Foreskin keratinocyte (primary cell): ENCODE measurements at places on chromosomes 3 and 15. TPM values are rescaled to one million over a fixed set of nuclear protein-coding genes. Genes with fewer than 3 reads are reported as not detected.

The LOXL1 gene
- total RNA-seq, result 8.1 and 13.3 TPM in 2 replicates

The MYO9A gene
- total RNA-seq, result 14.8 and 16.5 TPM in 2 replicates

The NANOGP8 gene
- not detected in 2 replicates for total RNA-seq

The GATM gene
- 0.20 and 0.32 TPM in 2 replicates for total RNA-seq

The DUOX2 gene
- total RNA-seq, result 0.39 and 0.41 TPM in 2 replicates

The RASGRP1 gene
- not detected in 2 replicates for total RNA-seq

The CCR8 gene
- total RNA-seq, result not detected in 2 replicates

The CYP1A2 gene
- total RNA-seq, result 0.04 TPM in 1 of 2 replicates, not detected in the other

The TICRR gene
- total RNA-seq, result 14.9 and 15.9 TPM in 2 replicates

The ZNF620 gene
- total RNA-seq, result 1.1 and 1.3 TPM in 2 replicates

The LRIG1 gene
- total RNA-seq, result 7.9 and 15.2 TPM in 2 replicates

The LSAMP gene
- total RNA-seq, result 0.04 TPM in 1 of 2 replicates, not detected in the other

The BCL2A1 gene
- not detected in 2 replicates for total RNA-seq

The CAMKV gene
- not detected in 2 replicates for total RNA-seq

The GAP43 gene
- not detected in 2 replicates for total RNA-seq

The CKMT1A gene
- 28.7 and 86.0 TPM in 2 replicates for total RNA-seq

The EHD4 gene
- total RNA-seq, result 52.5 and 52.9 TPM in 2 replicates

The NR2E3 gene
- 0.28 and 0.65 TPM in 2 replicates for total RNA-seq

The PCOLCE2 gene
- total RNA-seq, result 3.0 and 3.7 TPM in 2 replicates

The ACAN gene
- not detected in 2 replicates for total RNA-seq

The P2RY14 gene
- not detected in 2 replicates for total RNA-seq

The FETUB gene
- 0.07 TPM in 1 of 2 replicates, not detected in the other for total RNA-seq

The STRA6 gene
- total RNA-seq, result not detected in 2 replicates

The KIF7 gene
- total RNA-seq, result 6.1 and 6.3 TPM in 2 replicates
